ENCODE measurements at places on chromosomes 1 and 21.

DNA sequence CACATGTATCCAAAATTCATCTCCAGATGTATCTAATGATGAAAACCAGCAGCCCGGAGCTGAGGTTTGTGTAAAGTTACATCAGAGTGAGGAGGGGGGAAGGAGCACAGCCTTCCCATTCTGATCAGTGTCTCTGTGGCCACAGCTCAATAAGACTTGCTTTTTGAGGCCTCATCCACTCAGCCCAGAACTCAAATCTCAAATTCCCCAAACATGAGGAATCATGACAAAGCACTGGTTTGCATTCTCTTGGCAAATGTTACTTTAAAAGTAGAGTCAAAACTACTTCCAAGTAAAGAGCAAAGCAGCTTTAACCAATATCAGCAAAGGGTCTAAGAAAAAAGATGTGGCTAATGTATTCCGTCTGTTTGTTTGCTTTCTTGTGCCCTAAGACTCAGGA, 30.9 kb downstream of the CCN1 start:
- DNase-seq: no peak

DNA sequence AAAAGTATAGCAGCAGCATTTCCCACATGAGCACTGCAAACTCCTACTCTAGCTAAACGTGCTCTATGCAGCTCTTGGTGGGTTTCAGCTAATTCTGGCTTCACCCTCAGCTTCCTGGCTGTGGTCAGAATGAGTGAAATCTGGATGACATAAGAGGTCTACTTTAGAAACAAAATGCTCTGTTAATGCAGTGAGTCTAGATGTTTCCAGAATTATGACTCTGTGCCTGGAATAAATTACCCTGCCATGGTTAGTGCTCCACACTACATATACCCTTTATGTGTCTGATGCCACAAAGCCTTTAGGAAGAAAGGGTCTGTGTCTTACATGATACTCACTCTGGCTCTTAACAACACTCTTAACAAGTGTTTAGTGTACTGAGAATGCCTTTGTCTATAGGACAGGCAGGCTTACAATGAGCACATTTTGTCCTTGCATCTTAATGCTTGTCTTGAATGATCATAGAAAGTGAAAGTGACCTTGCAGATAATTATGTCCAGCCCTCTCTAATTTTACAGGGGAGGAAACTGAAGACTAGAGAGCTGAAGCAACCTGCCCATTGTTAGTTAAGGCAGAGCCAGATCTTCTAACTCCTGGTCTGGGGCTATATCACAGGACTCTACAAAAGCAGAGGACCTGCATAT, 9.2 kb downstream of the S100A10 start:
- no peak for DNase-seq

DNA sequence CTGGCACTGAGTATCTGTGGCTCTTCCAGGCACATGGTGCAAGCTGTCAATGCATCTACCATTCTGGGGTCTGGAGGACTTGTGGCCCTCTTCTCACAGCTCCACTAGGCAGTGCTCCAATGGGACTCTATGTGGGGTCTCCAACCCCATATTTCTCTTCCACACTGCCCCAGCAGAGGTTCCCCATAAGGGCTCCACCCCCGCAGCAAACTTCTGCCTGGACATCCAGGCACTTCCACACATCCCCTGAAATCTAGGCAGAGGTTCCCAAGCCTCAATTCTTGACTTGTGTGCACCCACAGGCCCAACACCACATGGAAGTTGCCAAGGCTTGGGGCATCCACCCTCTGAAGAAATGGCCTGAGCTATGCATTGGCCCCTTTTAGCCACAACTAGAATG, 18.8 kb downstream of the ODF2L start:
- DNase-seq: no peak

- DNase-seq: no peak
Measured at GRCh38 chr1:236228411-236228810, 53.3 kb downstream of the ERO1B start.

- no peak for DNase-seq
Measured at GRCh38 chr1:174580801-174581200, 133.0 kb downstream of the GPR52 start.
